ENCODE measurements at places on chromosomes 5 and 9. TPM values are rescaled to one million over a fixed set of nuclear protein-coding genes. Genes with fewer than 3 reads are reported as not detected.
A peak's percentile ranks its signal among the peaks of the same experiment; 100 is the strongest.

DNA sequence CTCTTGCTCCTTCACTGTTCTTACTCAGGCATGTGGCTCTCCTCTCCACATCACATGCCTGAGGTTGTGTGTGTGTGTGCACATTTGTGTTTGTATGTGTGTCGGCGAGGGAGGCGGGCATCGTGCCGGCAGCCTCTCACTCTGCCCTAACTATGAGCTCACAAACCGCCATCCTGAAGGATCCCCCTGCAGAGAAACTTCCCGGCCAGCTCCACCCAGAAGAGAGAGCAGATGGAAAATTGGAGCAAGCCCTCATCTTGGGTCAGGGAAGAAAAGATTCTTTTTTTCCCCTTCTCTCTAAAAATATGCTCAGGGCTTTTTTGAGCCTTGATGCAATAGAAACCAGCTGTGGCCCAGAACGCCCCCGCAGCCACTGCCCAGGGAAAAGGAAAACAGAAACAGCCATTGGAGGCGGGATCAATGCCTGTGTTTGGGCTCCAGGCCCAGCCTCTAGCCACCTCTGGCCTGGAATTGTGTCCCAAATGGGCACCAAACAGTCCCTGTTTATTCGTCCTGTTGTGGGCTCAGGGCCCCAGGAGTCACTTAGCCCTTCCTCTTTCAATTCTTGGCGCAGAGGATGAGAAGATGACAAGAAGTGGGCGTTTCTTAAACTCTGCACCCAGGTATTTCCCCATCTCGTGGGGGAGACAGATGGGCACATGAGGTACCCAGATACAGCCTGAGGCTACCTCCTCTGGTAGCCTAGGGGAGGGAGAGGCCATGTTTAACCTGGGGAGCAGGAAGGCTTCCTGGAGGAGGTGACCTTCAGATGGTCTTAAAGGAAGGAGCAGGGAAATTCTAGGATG is 151.5 kb downstream of the RGS3 start:
- peak; percentile 75 for DNase-seq

DNA sequence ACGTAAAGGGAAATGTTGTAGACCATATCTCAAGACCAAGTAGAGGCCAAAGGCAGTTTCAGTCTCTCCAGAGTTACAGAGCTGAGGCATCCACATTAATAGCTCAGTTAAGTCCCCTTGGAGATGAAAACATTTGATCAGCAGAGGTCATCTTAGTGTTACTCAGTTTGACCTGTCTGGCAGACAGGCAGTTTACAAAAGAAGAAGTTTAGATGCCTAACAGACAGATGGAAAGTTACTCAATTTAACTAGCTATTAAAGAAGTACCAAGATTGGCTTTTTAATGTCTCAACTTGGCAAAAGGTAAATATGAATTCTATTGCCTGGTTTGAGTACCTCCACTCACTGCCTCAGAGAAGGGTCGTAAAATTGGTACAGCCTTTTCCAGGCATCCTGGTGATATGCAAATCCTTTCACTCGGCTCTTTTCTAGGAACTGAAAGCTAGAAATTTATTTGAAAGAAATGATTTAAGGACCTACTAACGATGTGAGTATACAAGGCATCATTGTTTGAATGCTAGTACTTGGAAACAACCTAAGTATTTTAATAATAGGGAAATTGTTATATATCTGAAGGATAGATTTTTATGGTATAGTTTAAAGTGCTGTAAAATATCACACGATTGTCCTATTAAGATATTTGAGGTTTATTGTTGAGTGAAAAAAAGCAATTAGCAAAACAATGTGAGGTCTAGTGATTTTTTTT is 14.8 kb downstream of the ACO1 start:
- DNase-seq = no peak

- no peak for DNase-seq
Measured at GRCh38 chr5:62259699-62260250, 46.2 kb upstream of the KIF2A start.

- DNase-seq = no peak
Measured at GRCh38 chr5:142522983-142523382, 162.9 kb downstream of the FGF1 start.

GRCh38 chr5:21649969-21650368 is 1203.2 kb downstream of the CDH12 start:
- no peak for DNase-seq

Gene C1QTNF2
- 1.2 TPM for total RNA-seq

DNA sequence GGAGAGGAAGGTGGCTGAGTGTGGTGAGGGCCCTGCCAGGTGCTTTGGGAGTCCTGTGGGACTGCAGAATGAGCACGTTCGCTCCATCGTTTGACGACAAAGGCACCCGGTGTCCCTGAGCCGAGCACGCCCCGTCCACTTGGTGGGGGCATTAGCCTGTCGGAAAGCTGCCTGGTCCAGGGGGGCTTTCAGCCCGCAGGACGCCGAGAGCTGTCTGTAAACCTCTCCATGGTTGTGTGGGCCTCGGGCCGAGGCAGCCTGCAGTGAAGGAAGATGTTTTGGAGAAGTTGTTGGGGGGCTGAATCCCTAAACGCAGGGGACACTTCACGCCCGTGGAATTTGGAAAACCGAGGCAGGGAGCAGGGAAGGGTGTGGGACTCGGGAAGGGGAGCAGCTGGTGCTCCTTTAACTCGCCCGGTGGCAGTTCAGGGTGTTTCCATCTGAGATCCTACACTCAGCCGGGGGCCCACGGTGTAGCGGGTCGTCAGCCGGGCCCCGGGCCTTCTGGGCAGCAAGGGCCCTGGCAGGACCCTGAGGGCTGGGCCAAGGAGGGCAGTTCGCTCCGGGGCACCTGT is 53.8 kb downstream of the MRPL36 start:
- DNase-seq = no peak

DNA sequence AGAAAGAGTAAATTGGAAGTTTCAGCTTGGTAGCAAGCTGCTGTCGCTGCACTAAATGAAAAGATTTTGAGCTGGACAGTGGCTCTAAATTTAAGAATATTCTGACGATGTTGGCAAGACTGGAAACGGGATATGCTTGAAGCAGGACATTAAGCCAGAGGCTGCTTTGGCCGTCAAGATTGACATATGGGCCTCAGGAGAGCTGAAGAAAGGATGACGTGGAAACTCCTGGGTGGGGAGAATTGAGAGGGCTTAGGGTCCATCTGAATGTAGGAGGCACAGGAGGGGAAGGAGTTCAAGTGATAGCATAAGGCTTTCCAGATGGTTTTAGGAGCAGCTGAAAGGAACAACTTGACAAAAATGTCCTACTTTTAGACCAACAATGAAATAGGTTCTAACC is 108.9 kb downstream of the PAPPA start:
- no peak for DNase-seq

Gene MLANA
- total RNA-seq = not detected

DNA sequence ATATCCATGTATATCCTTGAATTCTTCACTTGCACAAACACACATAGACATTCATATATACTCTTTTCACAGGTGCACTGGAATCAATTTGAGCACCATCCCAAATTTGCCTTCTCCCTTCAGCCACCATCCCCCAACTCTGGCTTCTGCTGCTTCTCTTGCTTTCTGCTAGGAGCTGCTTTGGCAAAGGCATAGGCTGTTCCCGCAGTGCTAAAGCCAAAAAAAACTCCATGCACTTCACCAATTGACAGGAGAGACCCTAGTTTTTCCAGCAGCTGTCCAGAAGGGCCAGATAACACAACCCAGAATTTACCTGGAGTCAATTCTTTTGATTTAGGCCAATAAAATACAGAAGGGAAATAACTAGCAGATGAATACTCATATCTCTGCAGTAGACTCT is 251.3 kb downstream of the NR2F1-AS1 start:
- DNase-seq = no peak

Gene LNPEP
- 86.8 TPM for total RNA-seq

Gene AGXT2
- total RNA-seq = not detected

- no peak for DNase-seq
Measured at GRCh38 chr5:1930501-1930879, 47.8 kb upstream of the IRX4 start.

Gene TRIP13
- total RNA-seq = 0.70 TPM

DNA sequence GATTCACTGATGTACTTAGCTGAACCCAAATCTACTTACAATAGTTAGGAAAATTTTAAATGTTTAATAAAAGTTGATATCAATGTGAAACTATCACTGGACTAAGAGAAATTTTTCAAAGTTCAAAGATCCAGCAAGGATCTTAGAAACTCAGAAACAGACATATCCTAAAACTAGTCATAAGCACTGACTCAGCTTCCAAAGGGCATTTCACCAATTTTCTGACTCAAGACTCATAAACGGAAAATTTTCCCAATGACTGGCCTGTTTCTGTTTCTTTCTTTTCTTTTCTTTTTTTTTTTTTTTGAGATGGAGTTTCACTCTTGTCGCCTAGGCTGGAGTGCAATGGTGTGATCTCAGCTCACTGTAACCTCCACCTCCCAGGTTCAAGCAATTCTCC is 66.6 kb downstream of the CDC14B start:
- DNase-seq = no peak

- DNase-seq = no peak
Measured at GRCh38 chr5:155406815-155407214, 393.3 kb downstream of the KIF4B start.

DNA sequence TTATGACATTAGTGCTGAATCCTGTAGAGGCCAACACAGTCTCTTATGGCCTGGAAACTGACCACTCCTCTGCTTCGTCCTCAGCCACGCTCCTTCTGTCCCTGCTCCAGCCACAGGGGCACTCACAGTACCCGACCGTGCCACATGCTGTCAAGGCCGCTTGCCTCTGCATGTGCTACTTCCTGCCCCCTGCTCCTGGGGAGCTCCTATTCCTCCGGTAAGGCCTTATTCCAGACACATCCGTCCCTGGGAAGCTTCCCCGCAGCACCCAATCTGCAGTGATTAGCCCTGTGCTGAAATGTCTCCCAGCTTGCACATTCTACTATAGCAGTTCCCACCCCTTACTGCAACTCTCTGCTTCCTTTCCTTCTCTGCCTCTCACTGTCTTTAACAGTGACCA is 187.5 kb downstream of the CRB2 start:
- no peak for DNase-seq

Gene PCDHB8
- total RNA-seq = 2.2 TPM

DNA sequence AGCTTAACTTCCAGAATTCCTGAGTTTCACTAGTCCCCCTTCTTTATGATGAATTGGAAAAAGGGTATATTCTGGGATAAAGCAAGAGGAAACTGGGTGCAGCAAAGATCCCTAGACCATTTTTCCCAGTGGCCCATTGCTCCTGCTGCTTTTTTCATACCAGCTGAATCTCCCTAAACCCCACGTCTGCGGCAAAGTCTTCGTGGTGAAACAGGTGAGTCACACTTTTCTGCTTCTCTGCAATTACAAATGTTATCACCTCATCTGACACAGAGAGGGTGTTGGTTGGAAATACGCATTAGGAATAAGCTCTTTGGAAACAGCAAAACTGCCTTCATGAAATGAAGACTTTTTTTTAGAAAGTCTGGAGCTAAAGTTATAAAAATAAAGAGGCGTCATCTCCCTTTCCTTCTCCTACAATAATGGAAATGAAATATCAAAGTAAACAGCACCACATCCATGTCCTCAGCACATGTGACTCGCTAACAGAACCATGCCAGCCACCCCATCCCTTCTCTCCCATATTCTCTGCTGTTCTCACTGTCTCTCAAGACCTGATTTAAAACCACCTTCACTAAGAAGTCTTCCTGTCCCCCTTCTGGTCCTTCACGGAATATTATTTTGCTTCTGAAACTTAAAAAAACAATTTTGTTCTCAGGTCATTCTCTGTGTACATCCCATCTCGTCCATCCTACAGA is 39.5 kb upstream of the GLRX start:
- no peak for DNase-seq

DNA sequence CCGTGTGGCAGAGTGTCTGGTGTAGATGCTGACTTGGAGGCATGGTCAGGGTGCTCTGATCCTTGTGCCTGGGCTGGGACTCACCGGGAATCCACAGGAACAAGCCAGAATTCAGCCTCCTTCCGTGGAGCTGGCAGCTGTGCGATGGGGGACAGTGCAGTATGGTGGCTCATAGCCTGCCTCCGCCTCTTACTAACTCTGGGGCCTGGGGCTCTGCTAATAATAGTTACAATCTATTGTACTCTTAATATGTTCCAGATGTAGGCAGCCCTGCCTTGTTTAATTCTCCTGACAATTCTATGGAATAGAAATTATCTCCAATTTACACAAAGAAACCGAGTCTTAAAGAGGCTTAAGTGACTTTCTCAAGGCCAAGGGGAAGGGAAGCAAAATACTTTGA is 77.6 kb downstream of the PCDH1 start:
- DNase-seq = no peak

GRCh38 chr5:35956429-35956828 is 18.0 kb upstream of the CAPSL start:
- no peak for DNase-seq

Gene SHISAL2B
- not detected for total RNA-seq

Gene RPL12
- 562 TPM for total RNA-seq

GRCh38 chr5:75361310-75361709 is 24.3 kb downstream of the HMGCR start:
- no peak for DNase-seq

DNA sequence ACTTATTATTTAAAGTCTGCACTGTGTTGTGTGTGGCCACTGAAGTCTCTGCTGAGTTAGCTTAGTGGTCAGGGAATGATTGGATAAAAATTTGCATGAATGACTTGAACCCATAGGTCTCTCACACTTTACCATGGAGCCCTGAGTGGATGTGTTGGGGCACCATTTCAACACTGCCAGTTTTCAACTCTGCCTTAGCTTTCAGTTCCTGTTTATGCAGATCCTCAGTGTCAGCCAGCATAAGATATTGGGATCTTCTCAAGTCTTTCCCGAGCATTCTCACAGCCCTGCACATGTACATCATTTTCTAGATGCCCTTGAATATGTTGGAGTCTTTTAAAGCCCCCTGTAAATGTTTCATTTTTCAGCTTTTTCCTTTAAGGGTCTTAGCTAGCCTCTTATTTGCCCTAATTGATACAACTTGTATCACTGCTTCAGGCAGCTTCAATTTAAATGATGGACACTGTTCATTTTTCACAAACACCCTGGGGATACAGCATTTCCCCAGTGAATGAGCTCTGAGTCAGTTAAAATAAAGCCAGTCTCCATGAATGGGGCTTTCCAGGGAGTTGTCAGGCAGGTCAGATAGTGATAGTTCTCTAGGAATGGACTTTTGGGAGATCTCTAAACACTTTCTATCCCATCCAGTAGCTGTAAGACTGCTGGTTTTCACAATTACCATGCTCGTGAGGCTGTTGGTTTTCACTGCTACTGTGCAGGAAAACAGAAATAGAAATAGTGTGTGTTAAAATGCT is 211.9 kb upstream of the PAPPA start:
- no peak for DNase-seq

DNA sequence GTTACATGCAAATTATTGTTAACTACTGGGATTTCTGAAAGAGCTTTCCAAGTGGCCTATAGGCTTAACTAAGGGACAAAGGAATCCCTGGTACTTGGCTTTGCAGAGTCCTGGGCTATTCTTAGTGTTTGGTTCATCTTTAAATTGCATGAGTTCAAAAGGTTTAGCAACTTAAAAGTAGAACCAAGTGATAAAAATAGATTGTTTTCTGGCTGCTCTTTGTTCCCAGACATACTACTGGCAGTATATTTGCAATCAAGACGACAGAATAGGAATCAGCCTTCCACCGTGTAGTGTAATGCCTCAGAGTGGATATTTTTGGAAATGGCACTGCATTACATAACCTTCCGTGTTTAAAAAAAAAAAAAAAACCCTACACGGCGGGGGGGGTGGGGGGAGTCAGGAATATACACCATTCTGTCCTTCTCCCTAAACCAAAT is 1.0 kb downstream of the NREP start:
- DNase-seq = no peak

- no peak for DNase-seq
Measured at GRCh38 chr9:11235061-11235460, 622.3 kb upstream of the PTPRD start.

Gene CFAP157
- not detected for total RNA-seq

All from heart right ventricle (tissue), 16 donors.